ENCODE measurements at places on chromosomes 13 and 19.
A peak's percentile ranks its signal among the peaks of the same experiment; 100 is the strongest.

GRCh38 chr19:45424191-45425058 lies 708 bp upstream of the ERCC1 start:
- DNase-seq: no peak

- DNase-seq: no peak
These were observed 38.0 kb downstream of the ITGBL1 start for GRCh38 chr13:101490406-101491015.

DNA sequence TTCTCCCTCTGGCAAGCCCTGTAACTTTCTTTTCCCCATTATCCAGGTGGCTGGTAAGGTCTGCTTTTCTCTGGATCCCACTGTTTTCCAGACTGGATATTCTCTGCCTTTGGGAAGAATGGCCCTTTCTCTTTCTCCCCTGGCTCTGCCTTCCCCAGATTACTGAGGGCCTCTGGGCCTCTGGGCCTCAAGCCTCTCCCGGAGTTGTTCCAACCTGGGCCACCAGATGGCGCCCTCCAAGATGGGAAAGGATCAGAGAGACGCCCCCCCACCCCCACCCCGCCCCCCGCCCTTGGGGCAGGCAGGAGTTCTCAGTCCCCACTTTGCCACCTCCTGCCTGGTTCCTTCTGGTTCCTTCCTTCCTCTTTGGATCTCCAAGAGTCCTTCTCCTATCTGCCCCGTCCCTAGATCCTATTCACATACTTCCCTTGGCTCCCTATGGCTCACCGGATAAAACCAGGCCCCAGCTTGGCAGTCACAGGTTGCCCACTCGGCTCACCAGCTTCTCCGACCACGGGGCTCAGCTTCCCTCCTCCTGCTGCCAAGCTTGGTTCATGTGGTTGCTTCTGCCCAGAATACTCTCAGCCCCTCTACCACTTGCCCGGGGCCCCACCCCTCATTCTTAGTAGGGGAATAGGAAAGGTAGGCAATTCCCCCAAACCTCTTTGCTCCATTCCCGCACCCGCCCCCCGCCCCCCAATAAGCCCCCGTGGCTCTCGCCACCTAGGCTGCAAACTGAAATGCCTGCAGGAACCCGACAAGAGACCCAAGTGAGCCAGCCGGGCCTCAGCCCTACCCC lies 13.1 kb downstream of the EPS8L1 start:
- peak; percentile 79 for DNase-seq

DNA sequence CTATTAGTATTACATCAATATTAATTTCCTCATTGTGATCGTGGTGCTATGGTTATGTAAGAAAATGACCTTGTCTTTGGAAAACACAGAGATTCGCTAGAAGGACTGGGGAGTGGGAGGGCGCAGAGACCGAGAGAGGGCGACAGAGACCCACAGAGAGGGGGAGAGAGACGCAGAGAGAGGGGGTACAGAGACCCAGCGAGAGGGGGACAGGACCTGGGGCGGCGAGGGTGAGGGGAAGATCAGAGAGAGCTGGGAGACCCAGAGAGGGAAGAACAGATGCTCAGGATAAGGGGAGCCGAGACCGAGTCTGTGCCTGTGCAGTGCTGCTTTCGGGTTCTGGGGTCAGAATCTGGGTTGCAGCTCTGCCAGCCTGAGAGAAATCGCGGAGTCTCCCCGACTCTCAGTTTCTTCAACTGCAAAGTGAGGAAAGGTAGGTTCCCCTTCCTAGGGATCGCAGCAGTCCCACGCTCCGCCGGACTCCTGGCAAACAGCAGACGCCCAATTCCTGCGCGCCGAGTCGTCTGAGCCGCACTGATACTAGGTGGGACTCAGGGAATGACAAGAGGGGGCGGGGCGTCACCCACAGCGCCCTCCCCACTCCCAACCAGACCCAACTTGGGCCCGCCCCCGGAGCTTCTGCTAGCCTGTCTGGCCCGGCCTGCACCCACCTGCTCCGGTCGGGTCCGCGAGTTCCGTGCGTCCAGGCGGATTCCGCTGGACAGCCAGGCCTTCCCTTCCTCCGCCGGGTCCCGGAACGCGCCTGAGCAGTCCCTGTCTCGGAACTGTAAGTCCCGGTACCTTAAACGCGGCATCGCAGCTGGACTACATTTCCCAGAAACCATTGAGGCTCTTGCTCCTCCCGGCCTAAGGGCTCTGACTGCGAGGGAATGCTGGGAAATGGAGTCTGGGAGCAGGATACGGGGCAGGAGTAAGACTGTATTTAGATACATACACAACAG lies 15.3 kb downstream of the IZUMO2 start:
- DNase-seq: peak; percentile 82

DNA sequence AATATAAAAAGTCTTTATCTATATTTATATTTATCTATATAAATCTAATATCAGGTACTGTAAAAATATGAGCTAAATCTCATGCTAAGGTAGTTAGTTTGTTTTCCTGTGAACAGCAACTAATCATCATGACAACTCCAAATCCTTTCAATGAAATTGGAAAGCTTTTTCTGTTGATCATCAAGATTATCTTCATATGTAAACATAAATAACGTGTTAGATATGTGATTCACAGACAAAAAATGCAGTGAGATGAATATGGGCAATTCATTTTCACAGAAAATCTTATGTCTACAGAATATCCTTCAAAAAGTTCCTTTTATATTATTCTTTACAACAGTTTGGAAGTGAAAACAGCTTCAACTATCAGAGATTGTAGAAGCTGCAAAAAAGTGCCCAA lies 41.7 kb upstream of the EEF1AKMT1 start:
- no peak for DNase-seq

- DNase-seq: no peak
These were observed 6.8 kb downstream of the ZC3H4 start for GRCh38 chr19:47106821-47107201.

GRCh38 chr19:3068071-3068470 lies 5.8 kb upstream of the TLE5 start:
- DNase-seq: no peak

- no peak for DNase-seq
These were observed 25.5 kb upstream of the SACS start for GRCh38 chr13:23458989-23459388.

- no peak for DNase-seq
These were observed 63.4 kb downstream of the KDM4B start for GRCh38 chr19:5032101-5032967.

DNA sequence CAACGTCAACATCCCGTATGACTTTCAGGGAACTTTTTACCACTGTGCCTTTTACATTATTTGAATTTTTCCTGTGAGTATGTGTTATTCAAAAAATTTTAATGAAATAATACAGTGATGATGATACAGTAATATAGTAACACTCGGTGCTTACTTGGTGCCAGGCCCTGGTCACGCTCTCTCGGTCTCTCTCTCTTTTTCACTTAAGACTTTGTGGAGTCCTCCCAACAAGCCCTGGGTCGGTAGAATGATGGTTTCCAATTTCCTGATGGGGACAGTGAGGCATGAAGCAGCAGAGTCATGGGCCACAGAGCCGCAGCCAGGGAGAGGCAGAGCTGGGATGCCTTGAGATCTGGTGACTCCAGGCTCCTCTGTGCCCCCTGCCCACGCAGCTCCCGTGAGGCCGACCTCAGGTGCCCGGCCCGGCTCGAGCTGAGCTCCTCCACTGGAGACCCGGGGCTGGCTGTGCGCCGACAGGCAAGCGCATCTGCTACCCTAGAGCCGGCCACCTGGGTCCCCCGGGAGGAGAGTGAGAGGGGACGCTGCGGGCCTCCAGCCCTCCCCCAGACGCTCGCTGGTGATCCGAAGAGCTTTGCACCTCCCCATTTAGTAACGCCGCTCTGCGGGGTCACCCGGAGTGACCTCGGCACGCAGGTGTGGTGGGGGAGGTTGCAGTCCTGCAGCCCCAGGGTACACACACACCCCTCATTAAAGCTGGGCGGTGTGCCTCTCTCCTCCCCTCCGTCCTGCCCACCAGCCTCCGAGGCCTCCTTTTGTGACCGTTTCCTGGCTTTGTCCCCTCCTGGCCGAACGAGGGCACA lies 4.4 kb upstream of the SBK3 start:
- DNase-seq: no peak

GRCh38 chr19:53826876-53827275 lies 2.8 kb upstream of the NLRP12 start:
- DNase-seq: no peak

GRCh38 chr19:6718111-6718740 lies 2.2 kb downstream of the C3 start:
- DNase-seq: no peak

- no peak for DNase-seq
These were observed 55.0 kb downstream of the GGACT start for GRCh38 chr13:100533588-100534041.

- no peak for DNase-seq
These were observed 156.4 kb downstream of the MYO16 start for GRCh38 chr13:108785844-108786243.

DNA sequence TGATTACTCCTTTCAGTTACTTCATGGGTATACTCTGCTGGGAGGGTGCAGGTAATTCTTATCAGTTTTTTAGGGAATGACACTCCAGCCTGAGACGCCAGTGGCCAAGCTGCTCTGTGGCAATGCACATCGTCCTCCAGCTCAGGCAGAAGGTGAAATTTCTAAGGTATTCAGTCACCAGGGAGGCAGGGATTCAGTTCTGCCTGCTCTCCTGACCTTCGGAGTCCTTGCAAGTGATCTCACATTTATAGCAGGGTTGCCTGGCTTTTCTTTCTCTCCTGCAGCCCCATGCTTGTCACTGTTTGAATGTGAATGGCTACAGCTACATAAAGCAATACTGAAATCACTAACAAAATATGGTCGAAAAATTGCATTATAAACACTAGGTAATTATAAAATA lies 1447.5 kb downstream of the EFNB2 start:
- DNase-seq: no peak

DNA sequence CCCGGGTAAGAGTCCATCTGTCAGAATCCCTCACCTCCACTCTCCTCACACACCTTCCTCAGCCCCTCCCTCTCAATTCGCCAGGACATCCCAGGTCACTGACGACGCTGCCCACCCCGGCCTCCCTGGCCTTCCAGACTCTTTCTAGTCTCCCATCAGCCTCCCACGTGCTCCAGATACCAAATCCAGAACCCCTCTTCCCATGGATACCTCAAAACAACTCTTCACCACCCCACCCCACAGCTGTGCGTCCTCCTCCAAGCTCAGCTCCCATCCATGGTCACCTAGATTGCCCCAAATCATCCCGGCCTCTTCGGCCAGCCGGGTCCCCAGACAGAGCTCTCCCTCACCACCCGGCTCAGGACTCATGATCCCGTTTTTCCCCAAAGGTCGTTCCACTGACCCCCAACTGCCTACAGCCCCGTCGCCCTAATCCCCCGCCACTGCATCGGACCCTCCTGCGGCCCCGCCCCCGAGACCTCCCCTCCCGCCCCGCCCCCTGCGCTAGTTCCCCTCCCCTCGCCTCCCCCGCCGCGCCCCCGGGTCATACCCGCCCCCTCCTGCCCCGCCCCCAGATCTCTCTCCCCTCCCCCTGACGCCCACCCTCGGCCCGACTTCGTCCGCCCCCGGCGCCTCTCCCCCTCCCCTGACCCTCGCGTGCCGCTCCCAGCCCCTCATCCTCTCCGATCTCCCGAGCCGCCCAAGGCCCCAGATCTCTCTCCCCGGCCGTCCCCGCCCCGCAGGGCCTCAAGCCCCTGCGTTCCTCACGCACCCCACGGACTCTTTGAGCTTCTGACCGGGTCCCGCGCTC lies 546 bp downstream of the UBXN6 start:
- DNase-seq: peak; percentile 57

DNA sequence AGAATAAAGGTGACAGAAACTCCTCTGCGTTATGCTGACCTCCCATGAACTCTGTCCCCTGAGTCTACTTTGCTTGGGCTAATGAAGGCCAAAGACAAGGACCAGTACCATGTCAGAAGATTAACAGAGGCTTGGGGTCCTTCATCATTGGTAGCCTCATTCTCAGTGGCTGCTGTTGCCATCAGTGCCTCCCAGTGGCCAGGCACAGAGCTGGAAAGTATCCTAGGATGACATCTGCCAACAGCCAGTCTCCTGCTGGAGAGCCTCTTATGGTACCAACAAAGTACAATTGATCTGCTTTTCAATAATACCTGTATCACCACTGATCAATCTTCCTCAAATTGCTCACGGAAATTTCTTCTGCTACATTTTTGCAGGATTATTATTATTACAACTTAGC lies 281.6 kb downstream of the DNAJC15 start:
- no peak for DNase-seq

DNA sequence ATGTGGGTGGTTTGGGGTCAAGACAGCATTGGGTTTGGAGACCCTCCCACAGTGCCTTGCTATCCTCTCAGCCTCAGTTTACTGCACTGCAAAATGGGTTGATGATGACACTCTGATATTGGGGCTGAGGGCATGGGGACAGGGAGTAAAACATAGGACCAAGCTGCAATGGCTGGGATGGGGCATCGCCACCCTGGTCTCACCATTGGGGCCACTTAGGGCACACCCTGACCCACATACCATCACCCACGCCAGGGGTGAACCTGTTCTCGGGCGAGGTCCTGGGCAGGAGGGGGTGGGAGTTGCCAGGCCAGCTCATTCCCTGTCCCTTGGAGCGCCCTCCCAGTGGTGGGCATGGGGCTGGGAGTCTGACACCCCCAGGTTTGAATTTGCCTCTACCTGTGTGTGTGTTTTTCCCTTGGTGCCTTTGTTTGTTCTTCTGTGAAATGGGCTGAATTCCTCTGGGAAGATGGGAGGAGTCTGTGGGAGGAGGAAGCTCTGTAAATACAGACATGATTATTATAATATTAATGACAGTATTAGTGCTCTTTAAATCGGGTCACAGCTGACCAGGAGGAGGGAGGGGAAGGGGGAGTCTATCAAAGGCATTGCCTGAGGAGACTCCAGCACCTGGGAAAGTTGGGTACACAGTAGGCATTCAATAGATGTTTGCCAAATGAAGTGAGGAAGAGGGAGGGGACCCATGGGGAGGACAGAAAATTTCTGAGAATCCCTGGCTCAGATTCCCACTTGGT lies 2.2 kb upstream of the FCHO1 start:
- no peak for DNase-seq

GRCh38 chr19:40523322-40524047 lies 53.2 kb upstream of the SHKBP1 start:
- DNase-seq: peak; percentile 56

- DNase-seq: peak; percentile 40
These were observed 399 bp upstream of the SPTBN4 start for GRCh38 chr19:40466219-40466984.

- DNase-seq: no peak
These were observed 1.1 kb downstream of the ZNF570 start for GRCh38 chr19:37470216-37470615.

Measured in GM19239 (cell line).